Left renal cortex interstitium (tissue), 4 donors: ENCODE measurements at places on chromosomes 3 and 15.

DNA sequence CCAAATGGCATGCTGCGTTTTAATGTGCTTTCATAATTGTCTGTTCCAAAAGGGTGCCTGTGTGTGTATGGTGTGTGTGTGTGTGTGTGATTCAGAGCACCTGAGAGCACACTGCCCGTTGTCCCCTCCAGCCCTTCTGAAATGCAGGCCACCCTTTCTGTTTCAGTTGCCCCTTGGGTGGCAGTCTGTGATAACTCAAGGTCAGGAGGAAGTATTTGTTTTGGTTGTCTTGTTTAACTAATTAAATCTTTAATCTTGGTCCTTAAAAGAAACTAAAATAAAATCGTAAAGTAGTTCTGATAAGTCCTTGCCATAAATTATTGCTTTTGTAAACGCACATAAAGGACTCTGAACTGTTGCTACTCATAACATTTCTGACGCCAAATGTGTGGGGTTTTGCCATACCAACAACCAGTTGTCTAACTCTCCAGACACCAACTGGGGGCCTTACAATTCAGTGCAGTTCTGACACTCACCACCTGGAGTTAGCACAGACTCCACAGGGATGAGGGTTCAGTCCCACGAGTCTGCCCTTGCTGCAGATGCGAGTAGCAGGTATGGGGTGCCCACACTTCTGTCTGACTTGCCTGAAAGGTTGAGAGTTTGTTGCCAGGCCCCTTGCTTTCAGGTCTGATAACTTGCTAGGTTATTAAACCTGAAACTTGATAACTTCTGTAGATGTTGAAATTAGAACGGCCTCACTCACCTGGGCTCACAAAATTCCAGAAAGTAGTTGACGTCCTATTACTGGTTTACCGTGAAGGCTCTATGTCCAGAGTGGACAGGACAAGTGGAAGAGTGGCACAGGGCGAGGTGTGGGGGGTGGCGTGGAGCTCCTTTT, 157.3 kb downstream of the IGF1R start:
- no peak for DNase-seq

- no peak for DNase-seq
Measured at GRCh38 chr3:176561826-176562225, 635.5 kb downstream of the TBL1XR1 start.

GRCh38 chr3:196793246-196793645, 53.6 kb downstream of the PAK2 start:
- no peak for DNase-seq

DNA sequence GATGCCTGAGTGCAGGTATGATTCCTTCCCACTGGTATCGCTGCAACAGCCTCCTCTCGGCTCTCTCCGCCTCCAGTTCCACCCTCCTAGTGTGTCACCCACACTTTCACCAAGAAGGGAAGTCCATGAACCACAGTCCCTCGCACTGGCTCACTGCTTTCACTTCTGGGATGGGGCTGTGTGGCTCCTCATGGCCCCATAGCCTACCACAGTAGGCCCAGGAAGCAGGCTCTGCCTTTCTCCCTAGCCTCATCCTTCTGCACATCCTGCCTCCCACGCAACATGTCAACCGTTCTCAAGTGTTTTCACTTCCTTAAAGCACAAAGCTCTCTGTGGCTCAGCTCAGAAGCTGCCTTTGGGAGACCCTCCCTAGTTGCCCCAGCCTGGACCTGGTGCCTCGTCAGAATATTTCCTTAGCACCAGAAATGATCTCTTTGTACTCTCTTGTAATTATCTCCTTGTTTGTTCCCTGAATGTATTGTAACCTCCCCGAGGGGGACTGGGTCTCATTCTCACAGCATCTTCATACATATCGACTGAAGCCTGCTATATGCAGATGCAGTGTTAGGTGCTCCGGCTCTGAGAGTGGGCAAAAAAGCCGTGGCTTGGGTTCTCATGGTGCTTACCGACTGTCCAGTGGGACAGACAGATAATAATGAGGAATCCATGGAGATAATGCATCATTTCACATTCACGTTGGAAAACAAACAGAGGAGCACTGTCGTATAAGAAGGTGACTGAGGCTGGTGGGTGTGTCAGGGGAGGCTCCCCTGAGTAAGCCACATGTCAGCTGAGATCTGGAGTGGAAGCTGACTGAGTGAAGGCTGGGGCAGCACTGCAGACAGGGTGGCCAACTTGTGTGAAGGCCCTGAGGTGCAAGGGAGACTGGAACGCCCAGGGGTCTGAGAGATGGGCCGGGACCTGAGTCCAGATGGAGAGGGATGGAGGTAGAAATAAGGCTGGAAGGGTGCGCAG, 107.1 kb downstream of the DGKG start:
- DNase-seq, result no peak
